ENCODE measurements at places on chromosomes 6 and 20. TPM values are rescaled to one million over a fixed set of nuclear protein-coding genes. Genes with fewer than 3 reads are reported as not detected.

Gene ENPP4
- total RNA-seq = 1.6 TPM

Gene FOXS1
- total RNA-seq = not detected

Gene SALL4
- total RNA-seq = 0.26 TPM

Gene BPI
- not detected for total RNA-seq

Gene NANP
- 11.8 TPM for total RNA-seq

Gene LINC00237
- not detected for total RNA-seq
